ENCODE measurements at places on chromosomes 7 and 10.

DNA sequence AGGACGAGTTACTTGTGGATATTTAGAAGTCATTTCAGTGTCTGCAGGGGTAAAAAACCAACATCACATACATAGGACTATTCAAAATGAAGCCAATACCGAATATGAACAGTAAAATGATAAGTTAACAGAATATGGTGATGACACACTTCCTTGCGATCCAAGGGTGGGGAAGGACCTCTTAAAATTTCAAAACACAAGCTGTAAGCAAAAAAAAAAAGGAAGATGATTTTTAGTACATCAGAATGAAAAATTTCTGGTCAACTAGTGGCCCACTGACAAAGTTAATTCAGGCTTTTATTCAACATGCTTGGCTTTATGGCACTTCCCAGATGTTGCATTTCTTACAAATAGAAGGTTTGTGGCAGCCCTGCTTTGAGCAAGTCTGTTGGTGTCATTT, 19.0 kb upstream of the GALNTL5 start:
- no peak for DNase-seq

DNA sequence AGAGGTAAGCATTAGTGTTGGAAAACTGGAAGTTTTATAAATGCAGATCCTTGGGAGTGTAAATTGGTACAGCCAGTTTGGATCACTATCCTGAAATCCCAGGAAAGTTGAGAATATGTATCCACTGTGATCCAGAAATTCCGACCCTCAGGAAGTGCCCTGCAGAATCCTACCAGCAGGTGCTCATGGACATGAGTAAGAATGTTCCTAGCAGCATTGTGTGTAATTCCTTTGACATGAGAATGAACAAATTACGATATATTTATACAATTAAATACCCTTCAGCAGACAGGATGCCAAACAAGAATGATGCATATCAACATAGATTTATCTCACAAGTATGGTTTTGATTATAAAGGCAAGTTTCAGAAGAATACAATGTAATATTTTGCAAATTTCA, 181.6 kb downstream of the XPNPEP1 start:
- no peak for DNase-seq

- DNase-seq = no peak
Observed at GRCh38 chr7:17554341-17555015, 256.0 kb downstream of the AHR start.

GRCh38 chr10:436911-437665, 252.4 kb downstream of the DIP2C start:
- DNase-seq = no peak

DNA sequence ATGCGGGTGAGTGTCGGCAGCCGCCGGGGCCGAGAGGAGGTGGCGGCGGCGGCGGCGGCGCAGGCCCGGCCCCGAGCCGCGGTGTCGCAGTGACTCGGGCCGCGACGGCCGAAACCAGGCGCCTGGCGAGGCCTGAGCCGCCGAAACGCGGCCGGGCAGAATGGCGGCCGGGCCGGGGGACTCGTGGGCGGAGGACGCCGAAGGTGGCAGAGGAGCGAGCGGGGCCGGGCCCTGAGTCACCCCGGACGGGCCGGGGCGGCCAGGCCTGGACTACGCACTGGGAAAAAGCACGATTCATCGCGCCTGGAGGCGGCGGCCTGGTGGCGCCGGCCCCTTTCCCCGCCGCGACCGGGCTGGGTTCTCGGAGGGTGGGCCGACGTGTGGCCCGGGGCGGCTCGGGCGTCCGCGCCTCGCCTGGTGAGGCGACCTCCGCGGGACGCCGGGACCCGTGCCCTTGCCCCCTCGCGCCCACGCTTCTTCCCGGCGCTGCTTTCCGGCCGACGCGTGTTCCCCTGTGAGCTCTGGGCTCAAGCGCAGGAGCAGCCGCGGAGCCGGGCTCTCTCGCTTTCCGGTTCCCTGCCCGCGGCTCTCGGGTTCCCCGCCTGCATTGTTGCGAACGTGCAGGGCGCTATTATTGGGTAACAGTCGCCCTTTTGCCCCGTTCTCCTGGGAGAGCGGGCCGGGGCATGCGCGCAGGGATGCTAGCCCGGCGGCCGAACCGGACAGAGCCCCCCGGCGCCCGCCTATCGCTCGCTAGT, 500 bp downstream of the CUL1 start:
- peak; percentile 33 for DNase-seq

GRCh38 chr10:112526139-112526538, 79.1 kb downstream of the VTI1A start:
- no peak for DNase-seq

- peak; percentile 60 for DNase-seq
Observed at GRCh38 chr7:75534727-75535307, 42.7 kb downstream of the SPDYE5 start.

DNA sequence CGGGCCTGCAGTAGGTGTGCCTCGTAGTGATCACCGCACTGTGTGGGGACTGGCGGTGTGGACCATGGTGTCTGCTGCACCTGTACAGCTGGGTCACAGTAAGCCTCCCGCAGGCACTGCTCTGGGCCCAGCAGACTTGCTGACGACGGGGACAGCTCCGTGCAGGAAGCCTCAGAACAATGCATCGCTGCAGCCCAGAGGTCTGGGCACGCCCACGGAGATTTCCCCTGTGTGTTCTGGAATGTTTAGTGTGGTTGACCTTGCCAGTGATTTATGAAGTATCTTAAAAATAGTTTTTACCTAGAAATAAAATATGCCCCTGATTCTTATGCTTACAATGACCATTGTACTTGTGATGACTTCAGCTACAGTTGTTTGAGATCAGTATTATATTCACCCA, 59.1 kb upstream of the ZNF32 start:
- no peak for DNase-seq

- DNase-seq = peak; percentile 21
Observed at GRCh38 chr10:31051703-31052102, 20.0 kb upstream of the ZNF438 start.

- no peak for DNase-seq
Observed at GRCh38 chr10:15829495-15829894, 30.8 kb downstream of the MINDY3 start.

- DNase-seq = no peak
Observed at GRCh38 chr7:114923403-114923713, 1.5 kb downstream of the MDFIC start.

GRCh38 chr10:60222047-60222446, 167.6 kb downstream of the ANK3 start:
- DNase-seq = no peak
